Skeletal muscle cell (primary cell): ENCODE measurements at places on chromosomes 7 and 10.

DNA sequence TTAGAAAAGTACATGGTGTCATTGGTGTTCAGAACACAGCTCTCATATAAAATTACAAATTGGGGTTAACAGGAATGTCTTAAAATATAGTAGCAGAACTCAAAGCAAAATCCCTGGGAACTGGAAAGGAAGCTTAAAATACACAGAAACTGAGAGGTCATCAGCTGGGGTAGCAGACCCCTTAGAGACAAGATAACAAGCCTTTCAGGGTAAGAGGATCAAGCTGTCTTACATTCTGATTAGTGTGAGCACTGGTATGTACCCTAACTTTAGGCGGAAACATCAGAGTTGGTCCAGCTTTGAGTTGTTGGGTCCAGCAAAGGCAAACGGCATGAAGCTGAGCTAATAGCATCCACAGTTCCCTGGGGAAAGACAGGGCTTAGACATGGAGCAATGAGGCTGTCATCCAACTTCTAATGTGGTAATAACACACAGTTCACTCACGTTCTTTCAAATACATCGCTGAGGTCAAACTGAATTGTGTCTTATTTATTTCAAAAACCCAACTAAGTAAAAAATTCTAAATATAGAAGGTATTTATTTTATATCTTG, 32.6 kb downstream of the ARHGAP21 start:
- DNase-seq = peak; percentile 76

GRCh38 chr7:107025449-107026103, 18.9 kb upstream of the PRKAR2B start:
- DNase-seq = peak; percentile 31

- DNase-seq = no peak
Observed at GRCh38 chr10:36451391-36451970, 673.9 kb upstream of the ANKRD30A start.

- DNase-seq = no peak
Observed at GRCh38 chr10:1329622-1330021, 273.4 kb downstream of the WDR37 start.

- DNase-seq = no peak
Observed at GRCh38 chr7:73681031-73681430, 2.2 kb downstream of the DNAJC30 start.

DNA sequence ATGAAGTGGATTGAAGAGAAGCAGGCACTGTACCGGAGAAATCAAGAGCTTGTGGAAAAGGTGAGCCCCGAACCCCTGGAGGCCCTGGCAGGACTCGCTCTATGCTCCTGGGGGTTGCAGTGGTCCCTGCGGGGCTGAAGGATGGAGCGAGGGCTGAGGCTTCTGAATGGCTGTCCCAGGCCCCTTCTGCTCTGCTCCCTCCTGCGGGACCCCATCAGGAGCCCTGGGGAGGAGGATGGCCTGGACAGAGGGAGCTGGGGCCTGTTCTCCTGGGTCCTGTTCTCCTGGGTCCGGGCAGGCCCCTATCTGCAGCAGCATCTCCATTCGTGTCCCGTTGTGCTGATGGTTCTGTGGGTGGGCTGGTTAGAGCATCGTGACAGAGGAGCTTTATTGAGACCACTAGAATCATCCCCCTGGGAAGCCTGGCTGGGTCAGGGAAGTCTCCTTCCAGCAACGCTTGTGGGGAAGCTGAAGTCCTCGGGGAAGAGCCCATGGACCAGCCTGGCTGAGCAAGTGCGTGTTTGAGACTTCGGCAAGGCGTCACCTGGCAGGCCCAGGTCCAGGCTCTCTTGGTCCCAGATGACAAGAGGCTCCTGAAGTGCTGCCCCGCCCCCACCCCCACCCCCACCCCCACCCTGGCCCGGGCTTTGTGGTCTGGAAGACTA, 41.1 kb upstream of the DPYSL4 start:
- DNase-seq = no peak

- no peak for DNase-seq
Observed at GRCh38 chr10:60661637-60662036, 116.6 kb upstream of the CDK1 start.

- DNase-seq = peak; percentile 58
Observed at GRCh38 chr10:104291439-104291951, 22.5 kb downstream of the GSTO2 start.

DNA sequence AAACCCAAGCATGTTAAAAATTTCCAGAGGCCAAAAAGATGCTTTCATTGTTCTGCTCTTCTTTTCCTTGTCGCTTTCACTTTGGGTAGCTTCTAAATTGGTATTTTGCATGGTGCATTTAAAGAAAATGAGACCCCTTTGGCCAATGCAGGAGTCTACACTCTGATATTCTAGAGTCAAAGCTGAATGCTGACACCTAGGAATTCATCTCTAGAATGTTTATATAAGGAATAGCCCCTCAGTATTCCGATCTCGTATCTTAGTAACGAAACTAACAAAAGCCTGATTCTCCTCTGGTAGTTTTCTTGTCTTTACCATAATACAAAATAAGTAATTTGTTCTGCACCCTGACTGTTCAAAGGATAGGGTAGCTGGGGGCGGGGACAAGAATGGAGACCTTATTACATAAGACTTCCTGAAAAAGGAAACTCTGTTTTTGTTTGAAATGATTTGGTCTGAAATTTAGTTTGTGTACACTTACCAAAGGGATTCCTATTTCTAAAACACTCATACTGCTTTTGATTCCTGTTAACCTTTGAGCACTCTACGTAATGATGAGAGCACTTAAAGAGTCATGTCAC, 17.1 kb downstream of the IKZF1 start:
- DNase-seq = no peak

DNA sequence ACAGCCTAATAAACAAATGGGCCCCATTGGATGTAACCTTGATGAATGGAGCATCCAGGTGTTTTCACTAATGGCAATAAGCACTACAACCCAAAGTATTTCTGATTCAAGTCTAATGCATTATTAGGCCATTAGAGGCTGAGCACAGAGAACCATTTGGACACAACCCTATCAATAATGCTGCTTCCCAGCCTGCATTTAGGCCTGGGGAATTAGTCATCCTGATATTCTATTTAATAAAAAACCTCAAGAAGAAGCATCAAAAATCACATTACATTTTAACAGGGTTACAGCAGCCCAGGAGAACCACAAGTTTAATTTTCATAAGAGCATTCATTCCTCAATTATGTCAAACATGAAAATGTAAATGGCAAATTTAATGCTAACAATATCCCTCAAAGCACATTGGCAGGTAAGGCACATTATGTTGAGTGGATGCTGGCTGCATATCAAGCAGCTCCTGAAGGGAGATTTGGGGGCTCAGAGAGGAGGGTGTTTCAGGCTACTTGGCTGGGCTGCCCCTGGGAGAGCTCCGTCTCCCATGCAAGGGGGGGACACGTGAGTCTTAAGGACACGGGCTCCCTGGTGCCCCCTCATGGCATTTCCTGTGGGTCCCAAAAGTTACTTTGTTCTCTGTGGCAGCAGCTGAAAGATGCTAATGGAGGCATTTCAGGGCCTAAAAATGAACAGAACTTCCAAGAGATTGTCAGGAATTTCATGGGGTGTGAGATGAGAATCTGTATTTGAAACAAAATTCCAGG, 143.4 kb downstream of the HERPUD2 start:
- DNase-seq = no peak

DNA sequence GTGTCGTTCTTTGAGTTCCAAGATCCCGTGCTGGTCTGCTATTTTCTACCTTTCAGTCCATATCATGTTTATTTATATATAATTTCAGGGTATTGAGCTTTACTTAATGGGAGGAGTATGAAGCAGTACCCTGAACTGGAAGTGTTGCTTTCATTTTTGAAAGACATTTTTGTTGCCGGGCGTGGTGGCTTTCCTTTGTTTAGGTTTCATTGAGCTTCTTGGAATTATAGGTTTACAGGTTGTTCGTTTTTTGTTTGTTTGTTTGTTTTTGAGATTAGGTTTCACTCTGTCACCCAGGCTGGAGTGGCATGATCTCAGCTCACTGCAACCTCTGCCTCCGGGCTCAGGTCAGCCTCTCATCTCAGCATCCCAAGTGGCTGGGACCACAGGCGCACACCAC, 7.4 kb downstream of the ZNF487 start:
- DNase-seq = no peak

DNA sequence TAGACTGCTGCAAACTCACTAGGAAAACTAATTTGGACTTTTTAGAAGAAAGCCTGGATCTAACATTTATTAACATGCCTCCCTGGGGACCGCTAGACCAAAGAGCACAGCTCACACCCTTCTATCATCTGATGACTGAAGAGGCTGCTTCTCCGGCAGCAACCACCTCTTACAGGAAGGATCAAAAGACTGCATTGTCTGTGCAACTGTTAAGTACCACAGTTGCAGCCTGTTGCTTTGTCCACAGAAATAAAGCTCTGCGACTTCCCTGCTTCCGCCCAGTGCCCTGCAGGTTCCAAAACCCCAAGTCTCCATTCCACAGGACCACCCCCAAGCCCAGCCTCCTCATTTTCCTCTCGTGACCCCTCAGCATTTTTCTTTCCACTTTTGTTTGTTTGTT, 14.0 kb upstream of the PODXL start:
- DNase-seq = no peak

GRCh38 chr10:128489324-128490247, 363.4 kb upstream of the MKI67 start:
- no peak for DNase-seq

DNA sequence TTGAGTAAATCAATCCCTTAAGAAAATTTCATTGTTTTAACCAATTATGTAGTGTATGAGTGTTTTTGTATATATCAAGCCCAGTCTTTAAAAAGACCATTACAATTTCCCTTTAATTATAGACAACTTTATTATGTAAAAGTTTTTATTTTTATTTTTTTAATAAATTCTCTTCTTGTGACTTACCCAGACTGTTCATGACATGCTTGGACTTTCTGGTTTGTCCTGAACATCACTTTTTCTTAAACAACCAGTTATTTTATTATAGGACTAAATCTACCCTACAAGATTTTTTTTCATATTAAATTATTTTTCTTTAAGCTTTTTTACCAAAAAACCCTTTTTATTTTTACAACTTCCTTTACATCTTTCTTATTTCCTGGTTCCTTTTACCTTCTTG, 410.4 kb downstream of the ATRNL1 start:
- DNase-seq = no peak

DNA sequence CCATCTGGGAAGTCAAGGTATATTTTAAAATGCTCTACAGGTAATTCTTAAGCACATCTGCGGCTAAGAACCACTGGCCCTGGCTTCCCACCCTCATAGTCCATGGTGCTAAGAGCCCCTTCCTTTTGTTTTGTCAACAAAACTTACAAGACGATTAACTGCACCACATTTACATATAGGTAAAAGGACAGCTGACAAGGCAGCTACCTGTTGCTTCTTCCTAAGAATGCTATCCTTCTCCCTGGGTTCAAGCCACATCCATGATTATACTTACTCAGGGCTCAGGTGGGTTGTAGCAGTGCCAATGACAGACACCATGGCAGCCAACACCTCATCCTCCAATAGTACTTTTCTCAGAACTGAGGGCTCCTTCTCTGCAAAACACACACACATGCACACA, 16.3 kb downstream of the ZDHHC16 start:
- no peak for DNase-seq

DNA sequence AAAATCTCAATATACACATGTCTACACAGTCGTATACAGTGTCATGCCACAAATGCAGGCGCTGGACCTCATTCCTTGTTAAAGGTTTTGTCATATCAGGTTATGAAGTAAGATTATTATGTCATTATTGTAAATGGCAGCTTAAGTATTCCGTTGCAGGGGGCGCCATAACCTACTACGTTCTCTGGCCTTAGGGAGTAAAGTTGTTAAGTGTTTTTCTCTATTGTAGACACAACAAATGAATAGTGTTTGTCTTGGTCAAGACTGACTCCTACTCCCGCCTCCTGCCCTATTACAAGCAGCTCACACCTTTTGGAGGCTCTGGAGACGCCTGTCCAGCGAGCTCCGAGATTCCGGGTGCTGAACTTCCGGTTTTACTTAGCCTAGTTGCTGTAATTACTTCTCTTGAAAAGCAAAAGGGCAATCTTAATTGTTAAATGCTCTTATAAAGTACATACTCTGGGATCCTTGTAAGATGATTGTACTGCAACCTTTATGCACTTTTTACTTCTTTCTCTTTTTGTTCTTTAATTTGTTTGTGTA, 994 bp downstream of the GATAD1 start:
- peak; percentile 6 for DNase-seq

- no peak for DNase-seq
Observed at GRCh38 chr7:2903682-2904162, 59.6 kb upstream of the GNA12 start.

DNA sequence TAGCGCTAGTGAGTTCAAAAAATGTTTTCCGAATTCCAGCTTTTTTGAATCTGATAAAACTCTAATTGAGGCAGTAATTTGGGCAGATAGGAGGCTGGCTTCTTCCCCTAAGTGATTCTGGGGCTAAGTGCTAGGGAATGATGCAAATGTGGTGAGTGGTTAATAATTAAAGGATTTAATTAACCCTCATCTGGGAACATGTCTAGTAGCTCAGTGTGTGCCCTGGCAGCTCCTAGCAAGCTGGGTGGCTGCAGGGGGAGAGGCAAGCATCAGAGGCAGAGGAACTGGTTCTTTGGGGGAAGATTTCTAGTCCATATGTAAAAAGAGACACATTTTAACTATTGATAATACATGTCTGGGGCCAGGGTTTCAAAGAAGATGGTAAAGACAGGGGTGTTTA, 354.5 kb downstream of the WDR11 start:
- no peak for DNase-seq

DNA sequence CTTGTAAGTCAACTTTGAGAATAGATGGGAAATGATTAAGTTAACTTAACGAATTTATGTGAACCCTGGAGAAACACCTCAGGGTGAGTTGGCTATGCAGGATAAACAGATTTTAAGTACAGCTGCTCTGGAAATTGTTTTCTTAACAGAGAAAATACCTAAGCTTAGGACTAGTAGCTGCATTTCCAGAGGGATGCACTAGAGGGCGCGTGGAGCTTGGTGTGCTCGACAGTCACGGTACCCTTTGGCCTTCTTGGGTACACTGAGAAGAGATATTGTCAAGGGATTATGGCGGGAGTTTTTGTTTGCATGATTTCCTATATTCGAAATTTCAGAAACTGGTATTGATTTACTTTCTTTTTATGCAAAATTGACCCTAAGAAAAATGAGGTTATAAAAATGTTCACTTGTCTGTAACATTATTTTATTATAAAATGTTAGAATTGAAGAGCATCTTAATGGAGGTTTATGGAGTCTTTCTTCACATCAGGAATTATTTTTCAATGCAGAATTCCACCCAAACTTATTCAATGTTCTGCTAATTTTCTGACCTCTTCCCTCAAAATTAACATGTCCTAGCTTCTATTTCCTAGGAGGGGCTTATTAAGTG, 58.4 kb upstream of the MYO3A start:
- peak; percentile 10 for DNase-seq

DNA sequence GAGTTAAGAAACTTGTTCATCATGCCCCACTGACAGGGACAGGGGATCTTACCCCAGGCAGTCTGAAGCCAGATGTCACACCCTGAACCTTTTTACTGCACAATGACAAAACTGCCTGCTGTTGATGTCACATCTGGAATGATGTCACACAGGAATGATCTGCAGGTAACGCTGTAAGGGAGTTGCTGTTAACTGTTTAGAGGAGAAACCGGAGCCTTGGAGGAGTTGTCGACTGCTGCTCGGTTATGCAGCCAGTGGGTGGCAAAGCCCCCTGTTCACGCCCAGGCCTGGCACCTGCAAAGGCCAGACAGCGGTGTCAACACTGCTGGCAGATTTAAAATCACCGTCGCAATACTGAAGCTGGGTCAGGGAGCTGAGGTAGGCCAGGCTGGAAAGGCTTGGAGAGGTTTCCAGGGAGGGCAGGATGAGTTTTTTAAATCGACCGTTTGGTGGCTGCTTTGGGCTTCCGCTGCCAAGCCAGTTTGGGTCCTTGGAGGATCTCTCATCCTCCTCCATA, 10.0 kb upstream of the SLIT1 start:
- no peak for DNase-seq
